ENCODE measurements at places on chromosomes 6 and 20. TPM values are rescaled to one million over a fixed set of nuclear protein-coding genes. Genes with fewer than 3 reads are reported as not detected.

HDGFL1 gene
- not detected for total RNA-seq

ANKRD66 gene
- not detected for total RNA-seq

PPIL6 gene
- 4.8 TPM for total RNA-seq

ADAM33 gene
- 0.72 TPM for total RNA-seq

RIPOR3 gene
- 0.16 TPM for total RNA-seq

GGTLC1 gene
- not detected for total RNA-seq

SLC44A4 gene
- 0.16 TPM for total RNA-seq

SEMG1 gene
- not detected for total RNA-seq

UCKL1 gene
- 19.9 TPM for total RNA-seq

ARHGAP40 gene
- not detected for total RNA-seq

BANF2 gene
- total RNA-seq, result not detected

XKR7 gene
- total RNA-seq, result not detected

EFCAB8 gene
- total RNA-seq, result 0.83 TPM

CYP39A1 gene
- 0.24 TPM for total RNA-seq

UNC5CL gene
- total RNA-seq, result 2.3 TPM

MYBL2 gene
- total RNA-seq, result 0.21 TPM

BTN1A1 gene
- not detected for total RNA-seq

PXDC1 gene
- 42.2 TPM for total RNA-seq

NMBR gene
- not detected for total RNA-seq

LY6G6D gene
- not detected for total RNA-seq

HLA-DMA gene
- total RNA-seq, result 2.1 TPM

TCP11 gene
- not detected for total RNA-seq

RIPPLY2 gene
- total RNA-seq, result not detected

SMLR1 gene
- not detected for total RNA-seq

FOXP4 gene
- 3.1 TPM for total RNA-seq

C6orf132 gene
- total RNA-seq, result 0.16 TPM

SLC26A8 gene
- not detected for total RNA-seq

INSM1 gene
- total RNA-seq, result not detected

SPTLC3 gene
- 9.0 TPM for total RNA-seq

COL21A1 gene
- total RNA-seq, result 3.3 TPM

ECT2L gene
- total RNA-seq, result not detected

TUBB2B gene
- total RNA-seq, result 114 TPM

AHI1 gene
- 25.2 TPM for total RNA-seq

CST5 gene
- total RNA-seq, result not detected

DDX43 gene
- total RNA-seq, result not detected

C20orf144 gene
- 0.24 TPM for total RNA-seq

PRRT1 gene
- total RNA-seq, result not detected

SEL1L2 gene
- total RNA-seq, result not detected

Measured in myocyte (in vitro differentiated cells).